ENCODE measurements at places on chromosomes 6 and 20.

DNA sequence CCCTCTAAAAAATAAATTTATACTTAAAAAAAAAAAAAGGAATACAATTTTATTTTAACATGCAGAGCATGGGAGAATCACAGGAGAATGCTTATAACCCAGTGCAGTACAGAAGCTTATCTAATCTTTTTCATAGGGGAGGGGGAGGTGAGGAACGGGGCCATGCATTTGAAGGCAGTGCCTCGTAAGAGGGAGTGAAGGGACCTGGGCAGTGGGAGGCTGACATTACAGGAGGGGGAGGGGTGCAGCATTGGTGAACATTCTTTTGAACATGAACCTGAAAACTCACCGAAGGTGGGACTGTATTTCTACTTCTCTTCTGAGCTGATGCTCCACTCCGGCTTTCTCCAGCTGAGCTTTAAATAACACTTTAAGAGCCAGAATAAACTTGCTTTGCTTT, 9.3 kb downstream of the AURKA start:
- no peak for DNase-seq

- DNase-seq: no peak
Measured at GRCh38 chr6:119985952-119986736, 636.6 kb upstream of the MAN1A1 start.

GRCh38 chr20:3238616-3239025, 369 bp downstream of the SLC4A11 start:
- DNase-seq: no peak

GRCh38 chr6:82419132-82419581, 55.5 kb downstream of the TPBG start:
- no peak for DNase-seq

- DNase-seq: no peak
Measured at GRCh38 chr20:39170896-39171463, 208.8 kb downstream of the DHX35 start.

GRCh38 chr20:1622450-1622849, 2.6 kb upstream of the SIRPB1 start:
- DNase-seq: peak; percentile 49

Data from Jurkat, Clone E6-1 (cell line).